ENCODE measurements at places on chromosomes 1 and 21. TPM values are rescaled to one million over a fixed set of nuclear protein-coding genes. Genes with fewer than 3 reads are reported as not detected.

Gene PTPN7
- 1.2 TPM for total RNA-seq

Gene VSIG8
- not detected for total RNA-seq

Gene MNDA
- total RNA-seq: 15.9 TPM

Gene TMEM52
- not detected for total RNA-seq

Gene TFF1
- not detected for total RNA-seq

Gene XKR8
- 3.9 TPM for total RNA-seq

Gene S100A1
- total RNA-seq: 0.24 TPM

Gene UBL4B
- not detected for total RNA-seq

GRCh38 chr1:36392836-36393235 lies 4.9 kb downstream of the LSM10 start:
- DNase-seq: no peak

- no peak for DNase-seq
These were observed 75.3 kb upstream of the RGS4 start for GRCh38 chr1:162993846-162994245.

DNA sequence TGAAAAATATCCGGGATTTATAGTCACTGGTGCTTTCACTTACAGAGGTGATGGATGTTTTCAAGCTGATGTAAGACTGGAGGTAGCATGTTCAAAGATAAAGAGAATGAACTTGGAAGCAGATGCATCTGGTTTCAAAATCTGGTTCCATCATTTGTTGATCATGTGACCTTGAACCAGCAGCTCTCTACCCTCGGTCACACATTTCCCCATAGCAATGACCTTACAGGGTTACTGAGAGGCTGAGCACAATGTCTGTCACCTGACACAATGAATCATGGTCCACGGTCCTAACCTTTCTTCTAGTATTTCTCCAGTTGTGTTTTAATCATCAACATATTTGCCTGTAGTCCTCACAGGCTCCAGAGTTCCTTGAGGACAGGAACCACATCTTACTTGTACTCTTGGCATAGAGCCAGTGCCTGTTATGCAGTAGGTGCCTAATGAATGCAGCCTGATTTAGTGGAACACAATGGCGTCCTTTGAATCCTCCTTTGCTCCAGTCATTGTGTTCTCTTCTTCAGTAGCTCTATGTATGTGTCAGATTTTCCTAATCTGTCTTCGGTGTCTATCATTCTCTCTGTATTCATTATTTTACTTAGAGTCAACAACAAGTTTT lies 667.3 kb downstream of the PTPRU start:
- DNase-seq: no peak

GRCh38 chr1:230632273-230632873 lies 9.9 kb upstream of the COG2 start:
- peak; percentile 15 for DNase-seq

DNA sequence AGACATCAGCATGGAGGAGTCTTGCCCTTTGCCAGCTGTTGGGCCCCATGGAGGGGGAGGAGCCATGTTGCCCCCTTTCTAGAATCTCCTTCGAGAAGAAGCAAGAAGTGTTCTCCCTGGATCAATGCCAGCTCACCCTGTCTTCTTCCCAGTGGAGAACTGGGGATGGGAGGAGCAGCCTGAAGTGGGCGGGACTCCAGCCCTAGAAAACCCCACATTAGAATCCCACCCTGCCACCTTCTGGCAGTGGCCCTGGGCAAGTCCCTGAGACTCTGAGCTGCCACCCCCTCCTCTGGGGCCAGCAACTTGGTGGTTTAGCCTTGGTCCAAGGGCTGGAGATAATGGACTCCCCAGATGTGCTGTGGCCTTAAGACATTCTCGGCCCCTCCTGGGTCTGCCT lies 51.7 kb downstream of the PAX7 start:
- DNase-seq: no peak

GRCh38 chr21:18368205-18368604 lies 35.4 kb downstream of the TMPRSS15 start:
- DNase-seq: peak; percentile 3

GRCh38 chr1:190001187-190001586 lies 476.5 kb downstream of the BRINP3 start:
- DNase-seq: no peak

DNA sequence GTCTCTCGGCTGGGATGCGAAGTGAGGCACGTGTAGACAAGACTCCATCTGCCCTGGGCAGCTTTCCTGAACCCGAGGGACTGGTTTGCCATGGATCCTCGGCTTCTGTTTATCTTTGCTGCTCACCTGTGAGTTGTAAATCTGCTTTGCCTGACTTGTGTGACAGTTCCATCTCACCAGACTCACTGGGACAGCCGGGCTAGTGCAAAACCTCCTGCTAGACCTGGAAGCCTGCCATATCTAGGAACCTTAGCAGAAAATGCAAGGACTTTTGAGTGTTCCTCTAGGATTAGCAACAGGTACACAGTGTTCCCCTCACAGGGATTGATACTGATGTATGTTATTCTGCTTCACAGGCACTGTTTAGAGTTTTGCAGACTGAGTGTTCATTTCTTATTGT lies 218.6 kb downstream of the URB2 start:
- peak; percentile 10 for DNase-seq

DNA sequence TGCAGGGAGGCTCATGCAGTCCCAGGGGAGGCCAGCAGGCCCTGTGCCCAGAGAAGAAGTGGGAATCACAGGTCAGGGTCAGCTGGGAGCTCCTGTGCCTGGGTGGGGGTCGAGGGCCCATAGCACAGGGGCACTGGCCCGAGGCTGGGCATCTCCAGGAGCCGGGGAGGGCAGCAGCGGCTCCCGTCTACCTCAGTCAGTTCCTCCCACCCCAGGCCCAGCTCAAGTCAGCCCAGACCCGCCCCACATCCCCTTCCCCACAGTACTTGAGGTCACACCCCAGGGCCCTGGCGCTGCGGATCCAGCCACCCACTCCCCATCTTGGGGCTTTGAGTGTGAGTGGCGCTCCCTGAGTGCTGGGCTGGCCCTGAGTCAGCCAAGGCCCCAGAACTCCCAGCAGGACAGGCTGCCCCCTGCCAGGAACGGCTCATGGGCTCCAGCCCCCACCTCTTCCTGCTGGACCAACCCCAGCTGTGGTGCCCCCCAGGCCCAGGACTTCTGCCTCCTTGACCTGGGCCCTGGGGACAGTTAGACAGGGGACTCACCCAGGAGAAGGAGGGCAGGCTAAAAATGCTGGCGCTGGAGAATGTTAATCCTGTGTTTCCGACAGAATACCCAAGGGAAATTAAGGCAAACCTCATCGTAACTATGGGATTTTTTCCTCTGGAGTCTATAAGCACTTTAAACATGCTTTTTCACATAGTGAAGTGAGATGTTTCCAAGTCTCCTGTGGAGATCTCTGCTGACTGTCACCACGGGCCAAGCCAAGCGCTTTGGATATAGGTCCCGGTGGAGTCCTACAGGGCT lies 68.8 kb upstream of the COL6A1 start:
- DNase-seq: no peak

GRCh38 chr1:18947570-18947969 lies 8.9 kb downstream of the IFFO2 start:
- DNase-seq: no peak

- no peak for DNase-seq
These were observed 71.7 kb downstream of the TRIM11 start for GRCh38 chr1:228334954-228335353.

DNA sequence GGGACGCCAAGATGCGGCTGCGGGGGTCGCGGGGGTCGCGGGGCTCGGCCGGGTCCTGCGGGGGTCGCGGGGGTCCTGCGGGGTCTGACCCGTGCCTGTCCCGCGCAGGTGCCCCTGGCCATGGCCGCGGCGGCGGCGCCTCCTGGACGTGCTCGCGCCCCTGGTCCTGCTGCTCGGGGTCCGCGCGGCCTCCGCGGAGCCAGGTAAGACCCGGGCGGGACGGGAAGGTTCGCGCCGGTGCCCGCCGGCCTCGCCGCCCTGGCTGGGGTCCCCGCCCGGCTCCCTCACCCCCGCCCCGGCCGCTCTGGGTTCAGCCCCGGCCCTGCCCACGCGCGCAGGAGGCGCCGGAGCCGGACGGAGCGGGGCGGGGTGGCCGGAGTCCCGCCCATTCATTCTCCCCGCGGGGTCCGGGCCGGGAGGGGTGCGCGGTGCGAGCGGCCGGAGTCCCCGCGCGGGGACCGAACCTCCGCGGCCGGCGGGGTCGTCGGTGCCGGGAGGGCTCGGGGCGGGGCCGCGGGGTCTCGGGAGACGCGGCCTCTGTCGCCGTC lies 380 bp downstream of the COL18A1 start:
- no peak for DNase-seq

GRCh38 chr1:108829498-108829916 lies 27.4 kb downstream of the AKNAD1 start:
- DNase-seq: no peak

DNA sequence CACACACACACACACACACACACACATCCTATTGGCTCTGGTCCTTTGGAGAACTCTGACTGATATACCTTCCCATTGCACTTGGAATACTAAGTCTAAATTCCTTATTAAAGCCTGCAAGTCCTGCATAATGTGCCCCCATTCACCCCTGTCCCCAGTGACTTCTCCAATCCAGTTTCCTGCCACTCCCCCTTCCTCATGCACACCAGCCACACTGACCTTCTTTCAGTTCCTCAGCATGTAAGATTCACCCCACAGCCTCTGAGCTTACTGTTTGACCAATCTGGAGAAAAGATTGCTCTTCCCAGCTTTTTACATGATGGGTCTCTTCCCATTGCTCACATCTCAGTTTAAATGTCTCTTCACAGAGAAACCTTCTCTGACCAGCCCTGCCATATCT lies 146.6 kb downstream of the TBX15 start:
- no peak for DNase-seq

DNA sequence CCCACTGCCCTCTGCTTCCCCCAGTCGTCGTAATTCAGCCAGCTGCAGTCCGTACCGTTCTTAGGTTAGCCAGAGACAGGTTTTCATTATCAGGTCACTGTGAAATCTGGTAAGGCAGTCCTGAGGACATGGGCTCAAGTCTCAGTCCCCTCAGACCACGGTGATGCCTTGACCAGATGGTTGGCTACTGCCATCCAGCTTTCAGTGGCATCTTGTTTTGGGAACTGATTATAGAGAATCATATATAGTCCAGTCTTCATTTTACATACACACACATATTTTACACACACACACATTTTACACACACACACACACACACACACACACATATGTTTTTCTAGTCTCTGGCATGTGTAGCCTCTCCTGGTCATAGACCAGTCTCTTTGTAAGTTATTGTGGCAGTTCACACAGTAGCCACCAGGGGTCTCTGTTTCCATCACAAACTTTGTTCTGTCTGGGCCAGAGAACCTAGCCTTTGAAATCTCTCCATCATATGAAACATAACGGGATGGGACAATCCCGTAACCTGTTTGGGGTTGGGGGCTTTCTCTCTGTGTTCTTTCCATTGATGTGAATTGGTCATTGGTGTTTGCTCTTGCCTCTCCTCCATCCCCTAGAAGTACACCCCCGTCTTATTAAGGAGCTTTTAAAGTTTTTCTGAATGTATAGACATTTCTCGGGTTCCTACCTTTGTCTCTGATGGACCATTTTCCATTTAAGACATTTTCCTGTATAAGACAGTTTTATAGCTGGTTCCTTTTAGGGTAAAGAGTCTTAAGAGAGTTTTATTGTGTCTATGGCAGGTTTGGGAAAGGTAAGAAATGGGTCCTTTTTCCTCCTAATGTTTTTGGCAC lies 8.4 kb upstream of the IKBKE start:
- DNase-seq: peak; percentile 84

DNA sequence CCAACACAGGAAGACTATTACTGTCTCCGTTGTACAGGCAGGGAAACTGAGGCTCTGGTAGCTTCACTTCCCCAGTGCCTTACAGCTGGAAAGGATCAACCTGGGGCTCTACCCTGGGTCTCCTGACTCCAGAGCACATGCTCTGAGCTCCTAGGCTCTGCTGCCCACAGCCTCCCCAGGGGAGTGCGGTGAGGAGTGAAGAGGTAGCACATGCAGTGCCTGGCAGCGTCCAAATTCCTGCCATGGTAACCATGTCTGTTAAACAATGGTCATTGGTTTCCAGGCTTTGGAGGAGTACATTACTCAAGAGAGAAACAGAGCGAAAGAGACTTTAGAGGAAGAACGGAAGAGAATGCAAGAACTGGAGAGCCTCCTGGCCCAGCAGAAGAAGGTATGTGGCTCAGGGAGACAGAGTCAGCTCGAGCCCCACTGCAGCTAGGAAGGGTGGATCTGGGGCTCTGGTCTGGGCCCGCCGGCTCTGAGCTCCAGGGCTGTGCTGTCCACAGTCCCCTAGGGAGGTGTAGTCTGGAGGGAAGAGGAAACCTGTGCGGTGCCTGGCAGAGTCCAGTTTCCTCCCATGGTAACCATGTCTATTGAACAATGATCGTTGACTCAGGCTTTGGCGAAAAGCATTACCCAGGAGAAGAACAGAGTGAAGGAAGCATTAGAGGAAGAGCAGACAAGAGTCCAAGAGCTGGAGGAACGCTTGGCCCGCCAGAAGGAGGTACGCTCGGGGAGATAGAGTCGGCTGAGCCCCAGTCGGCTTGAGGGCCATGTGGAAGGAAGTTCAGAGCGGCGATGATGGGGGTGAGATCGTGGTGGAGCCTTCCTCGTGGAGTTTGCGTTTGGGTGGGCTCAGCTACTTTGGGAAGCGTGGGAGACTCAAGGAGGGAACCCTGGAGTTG lies 64.6 kb upstream of the EFHD2 start:
- no peak for DNase-seq

GRCh38 chr1:29912425-29912824 lies 676.1 kb downstream of the PTPRU start:
- no peak for DNase-seq

- peak; percentile 91 for DNase-seq
These were observed 101.6 kb downstream of the ZMYM4 start for GRCh38 chr1:35369922-35370671.

- no peak for DNase-seq
These were observed 432.1 kb upstream of the VAMP3 start for GRCh38 chr1:7339014-7339413.

GRCh38 chr21:22710721-22711120 lies 1712.5 kb downstream of the NCAM2 start:
- no peak for DNase-seq

DNA sequence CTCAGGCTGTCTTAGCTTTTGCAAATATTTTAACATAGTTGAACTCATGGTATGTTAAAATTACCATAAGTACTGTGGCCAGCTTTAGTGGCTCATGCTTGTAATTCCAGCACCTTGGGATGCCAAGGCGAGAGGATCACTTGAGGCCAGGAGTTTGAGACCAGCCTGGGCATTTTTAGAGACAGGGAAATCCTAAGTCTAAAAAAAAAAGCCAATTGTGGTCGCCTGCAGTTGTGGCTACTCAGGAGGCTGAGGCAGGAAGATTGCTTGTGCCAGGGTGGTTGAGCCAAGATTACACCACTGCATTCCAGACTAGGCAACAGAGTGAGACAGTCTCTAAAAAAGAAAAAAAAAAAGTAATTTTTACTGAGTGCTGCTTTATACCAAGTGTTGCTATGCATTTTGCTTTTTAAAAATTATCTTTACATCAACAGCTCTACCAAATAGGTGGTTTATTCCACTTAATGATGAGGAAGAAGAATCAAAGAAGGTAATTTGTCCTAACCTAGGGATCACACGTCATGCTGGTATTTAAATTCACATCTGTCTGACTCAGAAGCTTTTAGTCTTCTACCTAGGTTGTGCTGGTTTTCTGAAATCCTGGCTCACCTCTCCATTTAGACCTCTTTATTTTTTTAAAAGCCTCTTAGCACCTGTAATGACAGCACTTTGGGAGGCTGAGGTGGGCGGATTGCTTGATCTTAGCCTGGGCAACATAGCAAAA lies 16.8 kb downstream of the PPP1R12B start:
- DNase-seq: no peak

GRCh38 chr1:111488669-111489068 lies 14.8 kb downstream of the ADORA3 start:
- no peak for DNase-seq
